ENCODE measurements at places on chromosomes 12 and 14. TPM values are rescaled to one million over a fixed set of nuclear protein-coding genes. Genes with fewer than 3 reads are reported as not detected.

GRCh38 chr12:63918800-63919300, 74.3 kb downstream of the SRGAP1 start:
- DNase-seq, result no peak

- DNase-seq, result no peak
Observed at GRCh38 chr14:32635061-32635719, 303.5 kb upstream of the NPAS3 start.

DNA sequence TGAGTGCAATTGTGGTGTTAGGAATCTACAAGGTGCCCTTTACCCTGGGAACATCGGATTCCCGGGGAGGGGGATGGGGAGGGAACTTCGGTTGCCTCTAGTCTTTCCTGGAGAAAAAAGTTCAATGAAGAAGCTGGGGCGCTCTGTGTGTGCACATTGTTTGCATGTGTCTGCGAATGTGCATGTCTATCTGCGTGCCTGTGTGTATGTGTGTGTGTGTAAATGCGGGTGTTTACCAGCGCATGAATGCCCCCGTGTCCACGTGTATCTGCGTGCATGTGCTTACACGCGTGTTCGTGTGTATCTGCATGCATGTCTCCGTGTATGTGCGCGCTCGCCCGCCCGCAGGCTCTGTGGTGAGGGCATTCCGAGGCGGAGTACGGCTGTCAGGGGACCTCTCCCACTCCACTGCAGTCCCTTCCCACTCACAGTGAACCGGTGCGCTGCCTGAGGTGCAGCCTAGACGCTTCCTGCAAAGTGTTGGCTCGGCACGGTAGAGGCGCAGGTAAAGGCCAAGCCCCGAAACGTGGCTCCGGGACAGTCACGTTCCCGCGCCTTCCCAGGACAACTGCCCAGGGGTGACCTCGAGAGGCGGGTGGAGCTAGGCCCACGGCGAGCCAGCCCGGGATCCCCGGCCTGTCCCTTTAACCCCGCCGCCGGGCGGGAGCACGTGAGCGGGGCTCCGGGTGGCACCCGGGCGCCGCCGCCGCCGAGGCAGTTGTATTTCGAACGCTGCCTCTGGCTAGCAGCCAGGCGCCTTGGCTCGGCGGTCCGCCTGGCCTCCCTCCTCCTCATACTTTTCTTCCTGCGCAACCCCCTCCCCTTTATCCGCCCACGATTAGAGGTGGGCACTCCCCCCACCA, 539 bp upstream of the HMGA2 start:
- no peak for DNase-seq

- no peak for DNase-seq
Observed at GRCh38 chr12:6183689-6184428, 16.3 kb upstream of the CD9 start.

- no peak for DNase-seq
Observed at GRCh38 chr12:31732926-31733548, 4.2 kb upstream of the AMN1 start.

DNA sequence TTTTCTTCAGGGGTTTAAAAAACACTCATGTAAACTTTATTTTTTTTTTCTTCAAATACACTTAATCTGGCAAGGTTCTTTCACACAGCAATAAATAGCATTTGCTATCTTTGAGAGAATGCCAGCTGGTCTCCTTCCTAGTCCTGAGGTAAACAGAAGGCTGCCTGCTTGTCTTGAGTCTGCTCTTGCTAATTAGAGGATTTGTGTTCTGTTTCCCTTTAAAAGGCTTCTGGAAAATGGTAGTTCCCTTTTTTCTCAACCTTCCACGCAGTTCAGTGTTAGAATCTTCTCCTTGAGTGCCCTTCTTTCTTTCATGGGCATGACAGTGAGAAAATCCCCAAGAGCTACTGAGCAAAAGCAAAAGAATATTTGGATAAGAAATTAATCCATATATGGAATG, 92.3 kb upstream of the DCN start:
- DNase-seq, result no peak

- no peak for DNase-seq
Observed at GRCh38 chr12:68959891-68960464, 27.0 kb upstream of the CPM start.

- DNase-seq, result no peak
Observed at GRCh38 chr14:26996246-26996645, 398.4 kb upstream of the NOVA1 start.

- no peak for DNase-seq
Observed at GRCh38 chr12:3947781-3948180, 74.6 kb upstream of the PARP11 start.

DNA sequence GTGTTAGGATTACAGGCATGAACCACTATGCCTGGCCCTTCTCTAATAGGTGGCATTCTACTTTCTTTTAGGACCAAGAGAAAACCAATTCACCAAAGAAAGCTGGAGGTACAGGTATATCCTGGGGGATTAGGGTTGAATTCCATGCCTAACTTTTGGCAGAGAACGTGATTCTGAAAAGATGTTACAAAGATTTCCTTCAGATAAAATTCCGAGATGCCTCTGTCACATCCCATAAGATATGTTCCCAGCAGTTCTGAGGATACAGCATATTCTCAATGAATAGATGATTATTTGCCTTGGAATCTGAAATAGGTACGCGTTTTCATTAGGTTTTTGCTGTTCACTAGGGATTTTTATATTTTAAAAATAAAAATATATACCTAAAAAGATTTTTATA, 111.9 kb upstream of the KRAS start:
- DNase-seq, result no peak

GRCh38 chr12:132197581-132198354, 53.5 kb downstream of the NOC4L start:
- DNase-seq, result no peak

GRCh38 chr14:69694730-69695281, 72.1 kb upstream of the SRSF5 start:
- DNase-seq, result no peak

GRCh38 chr12:3294481-3294911, 196.5 kb upstream of the PRMT8 start:
- DNase-seq, result no peak

- DNase-seq, result no peak
Observed at GRCh38 chr14:73003681-73004080, 23.2 kb downstream of the ZFYVE1 start.

DNA sequence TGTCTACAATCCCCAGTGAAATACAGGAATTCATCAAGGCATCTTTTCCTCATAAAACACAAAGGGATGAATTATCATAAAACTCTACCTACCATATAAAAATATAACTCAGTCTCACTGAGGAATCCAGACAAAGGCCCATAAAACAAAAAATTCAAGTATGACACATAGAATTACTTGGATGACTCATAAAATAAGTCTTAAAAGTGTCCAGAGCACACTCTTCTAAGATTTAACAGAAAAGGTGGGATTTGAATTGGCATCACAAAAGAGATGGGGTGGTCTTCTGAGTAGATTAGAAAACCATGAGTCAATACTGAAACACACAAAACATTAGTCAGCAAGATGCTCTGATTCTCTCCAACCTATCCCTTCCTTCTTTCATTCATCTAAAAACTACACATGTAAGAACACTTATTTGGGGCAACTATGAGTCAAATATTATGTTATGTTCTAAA, 202.7 kb upstream of the GARIN6 start:
- DNase-seq, result no peak

DNA sequence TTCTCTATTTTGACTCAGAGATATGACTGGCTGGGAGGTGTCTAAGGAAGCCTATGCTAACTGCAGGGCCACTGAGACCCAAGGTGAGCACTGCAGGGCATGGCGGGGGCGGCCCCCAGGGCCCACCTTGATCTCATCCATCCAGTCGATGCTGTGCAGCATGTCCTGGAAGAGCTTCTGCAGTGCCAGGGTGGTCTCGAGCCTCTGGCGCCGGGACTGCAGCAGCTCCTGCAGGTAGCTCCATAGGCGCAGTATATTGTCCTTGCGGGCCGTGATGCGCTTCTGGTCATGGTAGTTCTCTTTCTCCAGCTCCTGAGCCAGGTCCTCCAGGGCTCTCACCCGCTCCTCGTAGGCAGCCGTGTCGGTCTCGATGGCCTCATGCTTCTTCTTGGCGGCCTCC, 84.5 kb downstream of the SPTB start:
- no peak for DNase-seq

DNA sequence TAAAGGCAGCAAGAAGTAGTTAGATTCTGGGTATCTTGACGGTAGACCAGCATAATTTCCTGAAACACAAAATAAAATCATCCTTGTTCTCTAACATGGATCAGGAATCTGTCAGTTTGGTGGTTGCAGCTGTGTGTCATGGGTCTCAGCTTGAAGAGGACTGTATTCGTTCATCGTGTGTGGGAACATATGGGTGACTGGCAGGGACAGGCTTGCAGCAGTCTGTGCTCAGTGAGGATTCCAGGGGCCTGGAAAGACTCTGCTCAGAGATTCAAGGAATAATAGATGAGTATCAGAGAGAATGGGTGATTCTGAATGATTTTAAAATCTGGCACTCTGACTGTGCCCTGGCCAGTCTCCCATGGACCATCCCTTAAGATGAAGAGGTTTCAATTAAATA, 421.6 kb downstream of the APAF1 start:
- no peak for DNase-seq

DNA sequence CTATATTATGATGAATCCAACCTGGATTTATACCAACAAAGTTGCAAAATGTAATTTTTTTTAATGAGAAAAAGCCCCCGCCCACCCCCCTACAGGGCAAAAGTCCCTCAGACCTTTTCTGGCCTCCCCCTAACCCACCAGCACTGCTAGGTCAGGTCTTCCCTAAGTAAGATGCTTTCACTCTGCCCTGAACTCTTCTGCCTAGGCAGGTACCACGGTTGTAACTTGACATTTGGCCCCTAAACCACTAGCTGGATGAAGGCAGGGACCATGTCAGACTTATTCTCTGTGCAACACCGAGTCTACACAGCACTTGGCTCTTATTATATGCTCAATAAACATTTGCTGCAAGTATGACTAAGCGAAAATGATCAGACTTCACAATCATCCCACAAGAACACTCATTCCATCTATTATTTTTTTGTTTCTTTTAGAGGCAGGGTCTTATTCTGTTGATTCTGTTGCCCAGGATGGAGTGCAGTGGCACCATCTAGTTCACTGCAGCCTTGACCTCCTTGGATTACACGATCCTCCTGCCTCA, 63.2 kb downstream of the SPRING1 start:
- DNase-seq, result no peak

DNA sequence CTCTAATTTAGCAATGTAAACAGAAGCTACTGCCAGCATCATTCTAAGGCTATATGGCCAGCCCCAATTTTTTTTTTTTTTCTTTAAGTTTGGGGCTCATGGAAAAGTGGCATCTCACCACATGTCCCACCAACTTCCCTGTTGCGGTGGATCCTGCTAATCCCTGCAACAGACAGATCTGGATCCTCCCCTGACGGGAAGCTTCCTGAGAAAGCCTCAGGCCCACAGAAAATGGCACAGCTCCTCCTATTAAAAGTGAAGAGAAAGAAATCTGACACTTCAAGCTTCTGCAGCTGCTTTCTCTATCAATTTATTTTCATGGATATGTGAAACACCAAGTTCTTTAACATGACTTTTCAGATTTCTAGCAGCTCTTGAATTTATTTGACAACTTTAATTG, 433.8 kb upstream of the DCN start:
- no peak for DNase-seq

DNA sequence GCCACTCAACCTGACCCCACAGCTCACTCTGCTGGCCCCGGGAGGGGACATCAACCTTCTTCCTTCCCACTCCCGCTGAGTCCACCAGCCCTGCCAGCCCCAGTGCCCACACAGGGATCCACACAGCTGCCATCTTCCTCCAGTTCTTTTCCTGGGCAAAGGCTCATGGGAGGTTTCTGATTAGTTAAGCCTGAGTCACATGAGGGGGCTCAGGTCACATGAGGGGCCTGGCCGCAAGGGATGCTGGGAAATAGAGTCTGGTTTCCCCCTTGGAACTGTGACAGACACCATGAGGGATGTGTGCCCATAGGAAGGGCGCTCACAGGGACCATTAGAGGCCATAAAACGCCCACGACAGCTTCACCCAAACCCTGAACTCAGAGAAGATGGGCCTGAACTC, 228.7 kb upstream of the SFSWAP start:
- DNase-seq, result no peak

- DNase-seq, result no peak
Observed at GRCh38 chr14:86938320-86938719, 1054.7 kb downstream of the GALC start.

DNA sequence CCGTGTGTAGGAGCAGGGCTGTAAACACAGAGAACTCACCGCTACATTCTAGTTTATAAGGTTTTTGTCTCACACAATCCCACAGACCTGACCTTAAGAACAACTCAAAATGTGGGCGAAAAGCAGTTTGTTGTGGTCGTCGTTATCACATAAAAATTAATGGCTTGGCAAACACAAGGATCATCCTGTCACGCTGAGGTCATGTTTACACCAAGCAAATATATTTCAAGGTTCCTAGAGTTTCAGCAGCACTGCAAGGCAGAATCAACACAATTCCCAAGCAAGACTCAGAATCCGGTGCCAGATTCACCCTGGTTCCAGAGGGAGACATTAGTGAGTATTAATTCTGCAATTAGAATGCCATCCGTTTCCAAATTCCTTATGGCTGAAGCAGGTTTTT, 30.1 kb upstream of the MAP1LC3B2 start:
- no peak for DNase-seq

- DNase-seq, result no peak
Observed at GRCh38 chr14:40123816-40124215, 691.6 kb upstream of the FBXO33 start.

GRCh38 chr14:69844171-69844570, 35.0 kb upstream of the SMOC1 start:
- no peak for DNase-seq

GRCh38 chr12:75556311-75556899, 45.0 kb upstream of the KRR1 start:
- no peak for DNase-seq

Gene DEPDC4
- total RNA-seq, result 0.62 TPM

Gene POTEG
- not detected for total RNA-seq

Gene PTCSC3
- total RNA-seq, result not detected

Gene TSPAN9
- 299 TPM for total RNA-seq

Gene KRT3
- total RNA-seq, result not detected

Gene SINHCAF
- 10.3 TPM for total RNA-seq

Gene TMBIM4
- 79.5 TPM for total RNA-seq

Gene SPX
- total RNA-seq, result 10.0 TPM

Gene STXBP6
- total RNA-seq, result 13.9 TPM

Gene NAV3
- total RNA-seq, result 2.9 TPM

Gene BEST3
- 0.73 TPM for total RNA-seq

Gene SCFD1
- total RNA-seq, result 47.9 TPM

Gene HOXC5
- total RNA-seq, result not detected

Gene TMEM63C
- 0.46 TPM for total RNA-seq

Gene RPGRIP1
- not detected for total RNA-seq

Gene SRSF9
- 38.6 TPM for total RNA-seq

Gene ADCY4
- 71.9 TPM for total RNA-seq
